ENCODE measurements at places on chromosomes 1 and 21.

DNA sequence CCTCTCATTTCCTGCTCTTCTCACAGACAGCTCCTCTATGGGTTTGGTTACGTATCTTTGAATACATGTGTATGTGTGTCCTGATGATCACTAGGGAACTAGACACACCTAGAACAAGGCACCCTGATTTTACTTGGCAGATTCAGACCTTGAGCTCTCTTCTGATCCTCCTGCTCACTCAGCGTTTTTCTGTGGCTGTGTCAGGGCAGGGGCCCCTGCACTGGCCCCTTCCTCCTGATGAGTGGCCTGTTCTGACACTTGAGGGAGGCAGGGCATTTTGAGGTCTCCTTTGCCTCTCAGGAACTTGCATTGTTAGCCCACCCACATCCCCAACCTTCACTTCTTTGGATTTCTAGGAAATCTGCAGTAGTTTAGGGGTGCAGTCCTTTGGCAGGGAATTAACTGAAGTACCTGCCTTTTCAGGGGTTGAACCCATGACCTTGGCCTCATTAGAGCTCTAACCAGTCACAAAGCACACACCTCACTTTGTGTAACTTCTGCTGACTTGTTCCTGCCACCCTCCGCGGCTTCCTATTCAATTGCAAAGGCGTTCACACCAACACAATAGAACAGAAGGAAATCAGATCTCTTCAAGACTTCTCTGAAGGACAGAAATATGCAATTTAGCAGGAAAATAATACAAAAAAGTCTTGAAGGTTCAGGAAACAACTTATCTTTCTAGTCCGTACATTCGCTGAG lies 8.8 kb downstream of the SMYD2 start:
- DNase-seq: no peak

DNA sequence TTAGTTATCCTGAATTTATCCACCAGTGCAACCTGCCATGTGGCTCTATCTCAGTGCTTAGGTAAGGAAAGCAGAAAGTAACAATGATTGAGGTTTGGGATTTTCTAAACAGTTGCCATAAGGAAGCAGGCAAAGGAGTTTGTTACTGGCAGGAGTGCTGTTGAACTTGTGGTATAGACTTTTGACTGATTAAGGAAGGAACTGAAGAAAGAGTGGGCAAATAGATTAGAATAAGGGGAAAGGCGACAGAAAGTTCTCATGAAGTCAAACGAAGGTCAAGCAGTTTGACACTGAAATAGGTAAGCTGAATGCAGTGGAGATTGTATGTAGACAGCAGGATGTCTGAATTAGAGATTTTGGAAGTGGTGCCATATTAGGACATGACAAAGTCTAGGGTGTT lies 24.2 kb upstream of the CR2 start:
- no peak for DNase-seq

DNA sequence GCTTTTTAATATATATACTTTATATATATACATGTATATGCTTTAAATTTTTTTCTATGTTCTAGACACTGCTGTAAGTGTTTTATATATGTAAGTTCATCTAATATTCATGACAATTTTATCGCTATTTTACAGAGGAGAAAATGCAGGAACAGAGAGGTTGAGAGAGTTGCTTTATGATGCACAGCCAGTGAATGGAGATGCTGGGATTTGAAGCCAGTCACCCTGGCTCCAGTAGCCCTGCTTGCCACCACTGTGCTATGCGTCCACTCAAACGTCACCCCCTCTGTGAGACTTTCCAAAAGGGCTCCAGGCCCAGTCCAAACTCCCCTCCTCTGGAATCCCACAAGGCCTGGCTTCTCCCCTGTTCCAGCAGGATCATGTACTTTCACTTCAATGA lies 91.0 kb upstream of the GRIK3 start:
- no peak for DNase-seq

GRCh38 chr1:5796028-5796427 lies 196.2 kb downstream of the NPHP4 start:
- DNase-seq: no peak

DNA sequence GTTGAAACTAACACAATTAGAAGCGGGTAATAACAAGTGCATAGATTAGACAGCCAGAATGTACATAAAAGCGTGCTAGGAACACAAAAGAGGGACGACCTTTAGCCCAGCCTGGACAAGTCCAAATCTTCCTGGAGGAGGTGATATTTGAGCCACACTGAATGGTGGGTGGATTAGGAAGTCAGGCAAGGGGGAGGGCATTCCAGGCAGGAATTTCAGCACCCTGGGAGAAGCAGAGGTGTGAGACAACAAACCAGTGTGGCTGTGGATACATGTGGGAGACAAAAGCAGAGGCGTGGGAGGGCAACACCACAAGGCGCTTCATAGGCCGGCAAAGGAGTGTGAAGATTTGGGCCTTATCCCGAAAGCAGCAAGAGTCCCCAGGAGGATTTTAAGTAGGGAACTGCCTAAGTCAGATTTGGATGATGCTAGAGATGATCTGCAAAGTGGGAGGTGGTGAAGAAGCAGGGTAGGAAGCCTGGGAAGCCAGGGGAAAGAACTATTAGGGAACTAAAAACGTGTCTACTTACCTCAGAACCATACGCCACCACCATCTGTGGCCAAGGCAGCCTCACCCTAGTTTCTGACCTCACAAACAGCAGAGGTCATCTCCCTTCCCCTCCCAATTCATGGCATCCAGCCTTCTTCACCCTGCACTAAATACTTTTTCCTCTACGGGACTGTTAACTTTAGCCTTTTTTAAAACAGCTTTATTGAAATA lies 81.8 kb downstream of the GLUL start:
- DNase-seq: no peak

GRCh38 chr21:29091033-29091432 lies 17.6 kb upstream of the CCT8 start:
- no peak for DNase-seq

DNA sequence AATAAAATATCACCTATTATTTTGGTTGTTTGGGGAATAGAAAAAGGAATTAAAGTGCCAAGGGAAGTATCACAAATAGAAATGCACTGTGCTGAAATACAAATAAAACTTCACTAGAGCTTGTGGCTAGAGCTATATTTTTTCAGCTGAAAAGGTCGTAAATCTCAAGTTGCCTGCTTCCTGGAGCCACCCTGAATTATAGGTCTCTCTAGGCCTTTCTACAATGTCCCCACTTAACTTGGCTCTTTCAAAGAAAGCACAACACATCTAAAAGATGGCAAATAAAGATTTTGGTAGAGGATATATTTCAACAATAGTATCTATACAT lies 5.0 kb upstream of the RNF2 start:
- no peak for DNase-seq

Data from activated T-cell treated with anti-CD3 and anti-CD28 coated beads, Interleukin-2, amount 50 U/mL, for 48 hours (primary cell).